ENCODE measurements at places on chromosomes 3 and 15. TPM values are rescaled to one million over a fixed set of nuclear protein-coding genes. Genes with fewer than 3 reads are reported as not detected.

DNA sequence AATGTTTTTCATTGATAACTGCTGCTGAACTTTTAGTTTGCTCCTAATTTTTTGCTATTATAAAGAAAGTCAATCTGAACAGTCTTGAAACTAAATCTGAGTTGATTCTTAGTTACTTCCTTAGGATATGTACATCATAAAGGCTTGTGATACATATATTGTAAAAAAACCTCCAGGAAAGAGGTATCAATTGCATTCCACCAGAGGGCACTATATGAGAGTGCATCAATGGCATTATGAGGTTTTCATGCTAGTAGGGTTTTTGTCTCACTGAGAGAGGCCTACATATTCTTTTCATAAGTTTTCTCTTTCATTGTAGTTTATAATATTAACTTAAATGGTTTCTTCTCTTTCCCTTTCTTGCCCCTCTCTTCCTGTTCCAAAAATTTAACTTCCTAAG is 46.9 kb downstream of the PIK3R4 start:
- no peak for DNase-seq

SHC4 gene
- total RNA-seq = 9.8 TPM

DNA sequence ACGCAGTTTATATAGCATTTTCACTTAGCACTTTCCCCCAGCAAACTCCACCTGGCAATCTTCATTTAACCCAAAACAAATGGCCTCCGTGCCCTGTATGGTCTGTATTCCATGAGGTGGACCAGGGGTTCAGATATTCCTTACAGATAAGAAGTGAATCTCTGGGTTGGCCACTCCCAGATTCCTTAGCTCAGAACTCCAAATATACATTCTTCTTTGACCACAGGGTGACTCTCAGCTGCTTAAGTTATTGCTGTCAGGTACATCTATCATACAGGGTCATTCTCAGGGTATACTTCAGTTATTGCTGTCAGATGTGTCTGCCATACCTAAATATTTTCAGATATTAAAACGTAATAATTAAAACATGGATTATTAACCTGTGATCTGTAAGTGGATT is 229.8 kb downstream of the TBL1XR1 start:
- no peak for DNase-seq

HRH1 gene
- total RNA-seq = 0.15 TPM

HRG gene
- not detected for total RNA-seq

DNA sequence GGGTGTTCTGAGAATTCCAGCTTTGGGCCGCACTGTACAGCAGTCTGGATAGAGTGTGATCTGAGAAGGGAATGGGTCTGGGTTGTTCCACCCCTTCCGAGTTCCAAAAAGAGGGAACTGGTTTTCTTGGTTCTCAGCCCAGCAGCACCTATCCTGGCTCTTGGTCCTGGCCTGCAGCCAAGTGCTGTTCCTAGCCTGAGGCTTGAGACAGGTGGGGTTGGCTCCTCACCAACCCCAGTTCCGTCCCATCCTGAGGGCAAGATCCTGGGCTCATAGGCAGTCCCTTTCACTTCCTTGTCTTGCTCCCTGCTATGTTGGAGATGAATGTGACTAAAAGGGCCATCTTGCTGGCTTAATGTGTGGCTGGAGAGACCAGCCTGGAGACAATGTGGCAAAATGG is 15.2 kb downstream of the IVD start:
- no peak for DNase-seq

FGD5 gene
- not detected for total RNA-seq

TMEM207 gene
- total RNA-seq = not detected

DNA sequence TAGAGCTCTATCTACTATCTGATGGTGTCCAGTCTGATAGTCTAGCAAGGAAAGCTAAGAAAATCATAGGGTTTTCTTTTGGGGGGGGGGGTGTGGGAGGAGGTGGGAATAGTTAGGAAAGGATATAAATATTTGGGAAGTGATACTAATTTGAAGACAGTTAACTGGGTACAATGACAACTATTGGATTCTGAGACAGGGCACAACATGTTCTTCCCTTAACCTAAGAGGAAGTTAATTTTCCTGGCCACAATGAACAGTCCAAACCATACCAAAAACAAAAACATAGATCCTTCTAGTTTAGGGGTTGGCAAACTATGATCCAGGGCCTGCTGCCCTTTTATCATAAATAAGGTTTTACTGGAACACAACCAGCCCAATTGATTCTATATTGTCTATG is 10.0 kb upstream of the HCLS1 start:
- no peak for DNase-seq

GRCh38 chr3:106381939-106382335 is 513.1 kb upstream of the CBLB start:
- no peak for DNase-seq

DNA sequence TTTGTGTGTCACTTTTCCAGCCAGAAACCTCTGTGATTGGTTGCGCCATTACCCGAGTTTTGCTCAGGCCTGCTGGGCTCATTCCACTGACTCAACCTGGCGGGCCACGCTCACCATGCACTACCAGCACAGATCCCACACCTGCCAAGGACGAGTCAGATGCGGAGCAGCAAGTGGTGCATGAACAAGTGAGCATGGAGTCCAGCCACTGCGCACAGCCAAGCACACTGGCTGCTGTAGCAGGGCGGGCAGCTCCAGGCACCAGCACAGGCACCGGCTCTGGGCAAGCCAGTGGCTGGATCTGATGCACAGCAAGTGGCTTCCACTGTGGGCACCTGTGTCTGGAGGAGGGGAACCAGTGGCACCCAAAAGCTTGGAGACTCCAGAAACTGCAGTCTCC is 110.4 kb downstream of the CBLB start:
- no peak for DNase-seq

- no peak for DNase-seq
Observed at GRCh38 chr15:70031261-70031660, 66.5 kb downstream of the TLE3 start.

GRCh38 chr3:42728056-42728455 is 25.5 kb upstream of the HHATL start:
- DNase-seq = no peak

DNA sequence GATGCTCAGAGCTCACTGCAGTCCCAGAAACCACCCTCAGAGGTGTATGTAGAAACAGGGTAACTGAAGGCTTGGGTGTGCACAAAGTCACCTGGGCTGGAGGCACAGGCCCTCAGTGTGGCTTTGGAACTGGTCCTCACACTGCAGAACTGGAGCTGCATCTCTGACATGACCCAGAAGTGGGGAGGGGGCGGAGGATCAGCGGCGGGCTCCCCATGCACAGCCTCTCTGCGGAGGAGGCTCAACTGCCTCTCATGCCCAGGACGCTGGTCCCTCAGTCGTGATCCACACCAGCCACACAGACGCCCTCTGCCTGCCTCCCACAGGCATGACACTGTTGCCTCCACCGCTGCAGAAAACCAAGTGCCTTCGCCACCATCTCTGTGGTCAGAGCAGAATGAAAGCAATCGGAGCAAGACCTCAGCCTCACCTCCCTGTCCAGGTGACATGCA is 73.7 kb downstream of the TM2D3 start:
- DNase-seq = no peak

PPP1R14D gene
- not detected for total RNA-seq
